ENCODE measurements at places on chromosomes 6 and 20. TPM values are rescaled to one million over a fixed set of nuclear protein-coding genes. Genes with fewer than 3 reads are reported as not detected.

DNA sequence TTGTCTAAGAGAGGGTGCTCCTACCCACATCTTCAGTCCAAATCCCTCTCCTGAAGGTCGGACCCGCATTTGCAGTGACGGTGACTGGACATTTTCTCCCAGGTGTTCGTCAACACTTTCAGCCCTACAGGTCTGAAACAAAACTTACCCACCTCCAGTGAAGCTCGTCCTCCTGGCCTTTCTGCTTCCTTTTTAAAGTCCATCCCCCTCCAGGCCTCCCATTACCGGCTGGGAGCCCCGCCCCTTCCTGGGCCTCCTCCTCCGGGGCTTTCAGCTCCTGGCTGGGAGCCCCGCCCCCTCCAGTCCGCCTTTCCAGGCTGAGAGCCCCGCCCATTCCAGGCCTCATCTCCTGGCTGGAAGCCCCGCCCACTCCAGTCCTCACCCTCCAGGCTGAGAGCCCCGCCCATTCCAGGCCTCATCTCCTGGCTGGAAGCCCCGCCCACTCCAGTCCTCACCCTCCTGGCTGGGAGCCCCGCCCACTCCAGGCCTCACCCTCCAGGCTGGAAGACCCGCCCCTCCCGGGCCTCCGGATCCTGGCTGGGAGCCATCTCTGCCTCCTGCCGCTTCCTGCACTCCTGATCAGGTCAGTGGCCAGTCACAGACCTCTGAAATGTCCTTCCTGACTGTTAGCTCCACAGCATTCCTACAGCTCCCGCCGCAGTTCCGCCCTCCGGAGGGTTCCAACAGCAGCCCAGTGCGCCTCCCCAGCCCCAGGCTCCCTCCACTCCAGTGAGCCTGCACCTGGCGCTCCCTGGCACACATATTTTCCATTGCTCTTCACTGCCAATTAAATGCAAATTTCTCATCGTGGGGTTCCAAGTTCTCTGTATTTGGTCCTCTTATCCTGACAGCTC is 98.5 kb downstream of the LY86 start:
- DNase-seq = peak; percentile 98

DNA sequence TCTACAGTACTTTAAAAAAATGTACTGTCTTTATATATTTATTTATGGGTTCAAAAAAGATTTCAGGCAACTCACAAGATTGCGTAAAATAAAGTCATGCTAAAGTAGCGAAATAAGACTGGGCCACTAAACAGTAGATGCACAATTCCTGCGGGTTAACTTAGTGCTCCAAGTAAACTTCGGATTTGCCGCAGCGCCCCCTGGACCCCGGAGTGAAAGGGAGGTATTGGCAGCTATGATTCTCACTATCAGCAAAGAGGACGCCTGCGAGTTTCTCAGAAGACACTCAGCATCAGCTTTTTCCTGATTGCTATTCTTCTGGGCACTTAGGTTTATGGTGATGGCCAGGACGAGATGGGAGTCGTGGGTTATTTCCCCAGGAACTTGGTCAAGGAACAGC is 1.4 kb downstream of the OTOR start:
- peak; percentile 78 for DNase-seq

DNA sequence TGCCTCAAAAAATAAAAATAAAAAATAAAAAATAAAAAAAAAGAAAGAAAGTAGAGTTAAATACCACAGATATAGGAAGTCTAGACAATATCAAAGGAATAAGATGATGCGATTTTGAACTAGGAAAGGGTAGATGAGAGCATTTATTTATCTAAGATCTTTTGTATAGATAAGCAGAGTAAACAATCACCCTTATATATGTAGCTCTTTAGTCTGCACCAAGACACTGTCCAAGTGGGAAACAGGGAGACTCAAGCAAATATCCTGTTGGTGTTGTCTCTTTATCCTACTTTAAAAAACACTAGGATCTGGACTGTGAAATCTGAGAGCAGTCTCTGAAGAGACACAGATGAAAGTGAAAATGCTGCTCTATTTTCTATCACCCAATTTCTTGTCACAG is 587.0 kb upstream of the FLRT3 start:
- DNase-seq = no peak

GRCh38 chr20:3749087-3749688 is 16.7 kb downstream of the HSPA12B start:
- no peak for DNase-seq

The ABHD16A gene
- polyA plus RNA-seq = 25.9 TPM

Data from GM23338 (cell line).